Activated CD4-positive, alpha-beta T cell treated with anti-CD3 and anti-CD28 coated beads, Interleukin-2, amount 50 U/mL, for 48 hours (primary cell): ENCODE measurements at places on chromosomes 1 and 21.
A peak's percentile ranks its signal among the peaks of the same experiment; 100 is the strongest.

- DNase-seq = peak; percentile 10
Observed at GRCh38 chr21:35529171-35529863, 480.2 kb upstream of the RUNX1 start.

- DNase-seq = no peak
Observed at GRCh38 chr1:56639211-56639610, 5.9 kb upstream of the PRKAA2 start.

- DNase-seq = no peak
Observed at GRCh38 chr1:203465948-203466347, 9.7 kb upstream of the PRELP start.

GRCh38 chr1:109498161-109498801 lies 4.4 kb downstream of the CYB561D1 start:
- DNase-seq = peak; percentile 38

- no peak for DNase-seq
Observed at GRCh38 chr1:55448261-55448660, 233.1 kb upstream of the USP24 start.

DNA sequence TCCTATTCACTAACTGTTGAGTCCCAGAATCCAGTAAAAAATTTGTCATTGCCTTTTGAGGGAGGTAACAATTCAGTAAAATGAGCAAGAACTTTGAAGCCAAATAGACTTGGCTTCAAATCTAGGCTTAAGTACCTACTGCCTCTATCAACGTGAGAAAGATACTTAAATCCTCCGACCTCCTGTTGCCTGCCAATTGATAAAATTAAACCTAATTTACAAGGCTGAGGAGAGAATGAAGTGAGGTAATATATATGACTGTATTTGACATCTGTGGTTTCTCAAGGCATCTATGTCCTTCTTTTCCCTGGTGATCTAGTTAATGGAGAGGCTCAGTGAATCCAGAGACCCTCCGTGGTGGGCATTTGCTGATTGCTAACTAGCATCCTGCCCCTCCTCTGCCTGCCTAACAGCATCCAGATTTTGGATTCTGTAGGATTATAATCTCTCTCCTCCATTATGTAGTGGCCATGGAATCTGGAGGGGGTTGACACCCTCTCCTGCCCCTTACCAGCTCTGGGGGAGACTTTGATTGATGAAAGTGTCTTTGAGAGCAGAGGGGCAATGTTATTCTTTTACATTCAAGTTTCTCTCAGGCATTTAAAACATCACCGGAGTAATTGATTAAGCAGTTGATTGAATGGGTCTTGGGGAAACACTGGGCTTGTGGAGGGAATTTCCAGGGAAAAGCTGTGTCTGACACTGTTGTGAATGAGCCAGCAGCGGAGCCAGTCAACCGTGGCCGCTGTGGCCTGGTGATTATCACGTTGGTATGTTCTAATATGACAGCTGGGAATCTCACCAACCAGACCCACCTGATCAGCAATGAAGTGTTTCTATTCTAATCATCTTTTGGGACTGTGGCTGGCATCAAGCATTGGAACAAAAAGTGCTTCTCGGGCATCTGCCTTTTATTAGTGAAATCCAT lies 140.7 kb upstream of the FAM78B start:
- DNase-seq = no peak

DNA sequence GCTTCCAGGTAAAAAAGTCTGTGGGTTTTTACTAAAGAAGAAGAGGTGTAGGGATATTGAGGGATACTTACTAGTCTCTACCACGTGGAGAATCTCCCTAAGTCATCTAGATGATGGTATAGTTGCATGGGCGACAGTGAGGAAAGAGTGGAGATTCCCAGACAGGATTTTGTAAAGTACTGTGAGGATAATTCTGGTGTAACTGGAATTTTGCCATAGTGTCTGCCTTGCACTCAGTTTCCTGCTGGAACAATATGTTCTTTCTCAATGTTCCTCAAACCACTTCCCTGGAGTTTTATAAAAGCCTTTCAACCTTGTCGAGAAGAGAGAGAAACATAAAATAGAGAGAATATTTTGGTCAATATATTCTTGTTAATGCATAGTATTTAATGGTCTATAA lies 95.1 kb upstream of the WLS start:
- DNase-seq = no peak

DNA sequence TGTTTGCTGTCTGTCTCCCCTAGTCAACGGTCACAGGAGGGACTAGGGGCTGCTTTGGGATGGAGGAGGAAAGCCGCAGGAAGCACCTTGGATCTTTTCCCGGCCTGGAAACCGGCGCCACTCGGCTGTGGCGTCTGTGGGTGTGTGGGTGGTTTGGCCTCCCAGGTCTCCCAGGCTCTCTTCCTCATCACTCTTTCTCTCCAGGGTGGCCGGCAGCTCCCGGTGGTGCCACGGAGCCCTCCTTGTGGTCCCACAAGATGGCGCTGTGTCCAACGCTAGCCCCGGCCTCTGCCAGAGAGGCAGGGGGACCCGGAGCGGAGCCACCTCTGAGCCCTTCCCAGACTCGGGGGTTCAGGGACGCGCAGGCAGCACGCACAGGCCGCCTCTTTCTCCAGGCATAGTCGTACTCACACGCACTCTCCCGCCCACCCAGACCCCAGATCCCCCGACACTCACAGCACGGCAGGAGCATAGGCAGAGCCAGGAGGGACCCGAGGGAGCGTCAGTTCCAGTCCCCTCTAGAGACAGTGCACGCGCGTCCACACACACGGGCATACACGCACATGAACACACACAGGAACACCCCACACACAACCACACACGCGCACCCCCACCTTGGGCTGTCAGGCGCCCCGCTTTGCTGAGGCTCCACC lies 31.2 kb downstream of the CDCP2 start:
- DNase-seq = peak; percentile 71

- DNase-seq = no peak
Observed at GRCh38 chr1:91895832-91896556, 10.0 kb upstream of the TGFBR3 start.

DNA sequence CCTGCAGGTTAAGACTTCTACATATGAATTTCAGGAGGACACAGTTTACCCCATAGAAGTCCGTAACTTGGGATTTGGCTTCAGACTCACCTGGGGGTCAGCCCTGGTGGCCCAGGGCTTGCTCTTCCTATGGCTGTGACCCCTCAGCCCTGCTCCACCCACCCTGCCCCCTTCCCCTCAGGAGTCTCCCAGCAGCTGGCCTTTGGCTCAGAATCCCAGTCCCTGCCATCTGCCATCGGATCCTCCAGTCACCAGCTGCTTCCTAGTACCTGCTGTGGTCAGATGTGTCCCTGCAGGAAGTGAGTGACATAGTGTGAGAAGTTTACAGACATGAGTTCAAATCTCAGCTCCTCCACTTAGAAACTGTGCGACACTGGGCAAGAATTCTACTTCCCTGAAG lies 332.6 kb downstream of the NPHP4 start:
- no peak for DNase-seq

DNA sequence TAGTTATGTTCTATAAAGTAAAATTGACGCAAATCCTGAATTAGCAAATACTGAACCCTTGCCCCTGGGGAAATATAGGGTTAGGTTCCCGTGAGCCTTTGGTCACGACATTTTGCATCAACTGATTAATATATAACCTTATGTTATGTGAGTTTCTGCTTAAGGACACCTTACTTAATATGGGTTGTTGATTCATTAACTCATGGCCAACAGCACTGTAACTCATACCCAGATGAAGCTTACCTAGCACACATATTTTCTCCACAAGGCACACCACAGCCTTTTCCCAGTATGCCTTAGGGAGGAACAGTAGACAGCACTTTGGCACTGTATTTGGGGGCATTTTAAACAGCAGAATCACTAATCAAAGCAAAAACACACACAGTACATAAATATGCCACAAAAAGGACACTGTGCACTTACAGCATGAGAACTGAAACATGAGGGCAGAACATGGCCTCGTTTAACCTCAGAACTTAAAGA lies 15.1 kb downstream of the INAVA start:
- DNase-seq = no peak

DNA sequence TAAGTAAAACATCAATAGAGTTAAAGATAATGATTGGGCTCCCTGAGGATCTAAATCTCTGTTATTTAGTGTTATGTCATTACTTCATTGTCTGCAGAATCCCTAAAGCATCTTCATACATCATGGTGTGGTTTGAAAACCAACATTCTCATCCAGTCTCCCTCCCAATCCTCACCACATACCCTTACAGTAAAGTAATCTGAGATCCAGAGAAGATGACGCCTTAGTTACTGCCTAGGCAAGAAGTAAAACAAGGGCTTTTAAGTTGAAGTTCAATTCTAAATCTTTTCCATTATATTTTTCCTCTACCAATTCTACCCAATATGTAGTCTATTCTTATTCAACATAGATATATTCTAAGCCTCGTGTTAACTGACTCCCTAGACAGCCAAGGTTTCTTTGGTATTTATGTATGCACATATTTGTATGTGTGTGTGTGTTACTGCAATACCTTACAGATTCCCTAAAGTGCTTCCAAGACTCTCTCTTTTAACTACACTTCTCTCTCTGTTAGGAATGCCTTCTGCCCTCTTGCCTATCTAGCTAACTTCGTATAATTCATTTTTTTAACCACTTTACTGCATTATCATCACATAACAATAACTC lies 17.3 kb downstream of the DPH5 start:
- no peak for DNase-seq

DNA sequence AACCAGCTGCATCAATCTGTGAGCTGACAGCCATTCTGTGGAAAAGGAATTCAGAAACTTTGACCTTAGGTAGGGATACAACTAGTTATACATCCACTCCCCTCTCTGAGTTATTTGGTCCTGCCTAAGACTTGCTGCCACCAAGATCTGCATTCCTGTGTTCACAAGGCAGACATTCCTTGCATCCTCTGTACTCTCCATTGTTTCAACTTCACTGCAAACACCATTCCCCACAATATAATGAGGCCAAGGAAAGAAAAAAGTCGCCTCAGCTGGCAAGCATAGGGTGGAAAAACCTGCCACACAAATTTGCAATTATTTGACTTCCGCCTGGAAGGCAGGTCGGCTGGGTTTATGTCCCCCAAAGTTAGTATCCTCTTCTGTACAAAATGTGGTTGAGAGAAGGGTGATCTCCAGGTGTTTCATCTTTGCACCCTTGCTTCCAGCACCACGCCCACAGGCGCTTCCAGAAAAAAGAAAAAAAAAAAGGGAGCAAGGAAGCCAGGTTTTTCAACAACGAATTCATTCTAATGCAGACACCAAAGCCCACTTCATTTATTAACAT lies 676 bp upstream of the CTTNBP2NL start:
- DNase-seq = no peak

- DNase-seq = no peak
Observed at GRCh38 chr1:214566158-214567104, 15.0 kb upstream of the PTPN14 start.

DNA sequence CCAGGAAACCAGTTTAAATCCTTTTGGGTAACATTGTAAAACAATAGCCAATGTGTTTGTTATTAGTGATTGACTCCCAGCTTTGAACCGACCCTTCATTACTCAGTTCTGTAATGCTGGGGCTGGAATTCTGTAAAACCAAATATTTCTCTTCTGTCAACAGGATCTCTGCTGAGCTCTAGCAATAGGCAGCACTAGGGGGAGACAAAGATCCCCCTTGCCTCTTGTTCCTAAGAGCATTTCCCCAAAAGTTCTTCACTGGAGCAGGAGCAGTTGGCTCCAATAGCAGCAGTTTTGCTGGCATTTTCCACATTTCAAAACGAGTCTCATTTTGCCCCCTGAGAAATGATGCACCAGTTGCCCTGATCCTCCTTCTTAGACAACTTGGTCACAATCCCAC lies 1671.1 kb downstream of the MRPL39 start:
- DNase-seq = no peak

GRCh38 chr1:183125279-183125999 lies 60.6 kb upstream of the LAMC2 start:
- DNase-seq = no peak

DNA sequence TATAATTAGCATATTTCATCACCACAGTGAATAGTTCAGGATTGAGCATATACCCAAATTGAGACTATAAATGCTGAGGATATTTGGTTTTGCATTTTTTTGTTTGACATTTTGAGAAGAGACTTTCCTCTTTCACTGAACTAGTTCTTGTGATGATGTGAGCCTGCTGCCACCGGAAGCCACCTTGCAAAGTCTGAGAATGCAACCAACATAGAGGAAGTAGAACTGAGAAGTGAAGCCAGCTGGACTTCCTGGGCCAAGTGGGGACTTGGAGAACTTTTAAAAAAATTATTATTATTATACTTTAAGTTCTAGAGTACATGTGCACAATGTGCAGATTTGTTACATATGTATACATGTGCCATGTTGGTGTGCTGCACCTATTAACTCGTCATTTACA lies 102.3 kb downstream of the RPE65 start:
- no peak for DNase-seq

GRCh38 chr1:204567071-204567470 lies 50.9 kb downstream of the MDM4 start:
- DNase-seq = no peak

DNA sequence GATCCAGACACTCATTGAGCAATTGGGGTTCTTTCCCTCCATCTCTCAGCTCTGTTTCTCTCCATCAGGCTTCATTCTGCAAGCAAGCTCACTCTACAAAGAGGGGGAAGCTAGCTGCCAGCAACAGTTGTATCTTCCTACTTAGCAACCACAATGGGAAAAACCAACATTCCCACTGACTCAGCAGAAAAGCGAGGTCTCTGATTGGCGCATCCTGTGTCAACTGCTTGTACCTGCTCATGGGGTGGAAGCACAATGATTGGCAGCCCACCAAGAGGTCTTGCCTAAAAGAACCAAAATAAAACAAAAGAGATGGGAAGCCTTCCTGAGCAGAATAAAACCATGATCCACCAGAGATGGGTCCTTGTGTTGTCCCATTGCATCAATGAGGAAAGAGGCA lies 4.0 kb upstream of the CDA start:
- DNase-seq = no peak

- DNase-seq = no peak
Observed at GRCh38 chr1:29664711-29665110, 428.4 kb downstream of the PTPRU start.

DNA sequence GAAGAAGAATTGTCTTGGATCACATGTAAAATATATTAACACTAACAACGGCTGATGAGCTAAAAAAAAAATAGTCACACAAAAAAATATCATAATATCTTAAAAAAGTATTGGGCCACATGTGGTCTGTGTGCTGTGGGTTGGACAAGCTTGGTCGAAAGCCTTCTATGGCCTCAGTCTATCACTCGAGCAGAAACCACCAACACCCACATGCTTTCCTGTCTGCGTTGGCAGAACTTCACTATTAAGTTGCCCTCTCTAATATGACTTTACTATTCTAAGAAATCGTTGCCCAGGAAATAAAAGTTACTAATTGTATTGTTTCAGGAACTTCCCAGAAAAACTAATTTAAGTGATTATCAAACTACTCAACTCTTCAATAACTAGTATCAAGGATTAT lies 28.2 kb upstream of the ETS2 start:
- peak; percentile 26 for DNase-seq

- DNase-seq = no peak
Observed at GRCh38 chr1:59290193-59290949, 6.5 kb upstream of the FGGY start.

DNA sequence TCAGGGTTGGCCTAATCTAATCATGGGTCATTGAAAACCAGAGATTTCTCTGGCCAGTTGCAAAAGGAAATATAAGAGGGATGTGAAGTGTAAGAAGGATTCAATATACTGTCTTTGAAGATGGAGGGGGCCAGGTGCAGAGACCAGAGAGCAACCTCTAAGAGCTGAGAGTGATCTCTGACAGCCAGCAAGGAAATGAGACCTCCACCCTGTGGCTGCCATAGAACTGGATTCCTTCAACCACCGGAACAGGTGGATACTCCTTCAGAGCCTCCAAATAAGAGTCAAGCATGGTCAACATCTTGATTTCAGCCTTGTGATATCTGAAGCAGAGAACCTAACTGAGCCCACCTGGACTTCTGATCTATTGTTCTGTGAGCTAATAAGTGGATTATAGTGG lies 128.4 kb downstream of the CYYR1 start:
- DNase-seq = no peak
